ENCODE measurements at places on chromosomes 4 and X. TPM values are rescaled to one million over a fixed set of nuclear protein-coding genes. Genes with fewer than 3 reads are reported as not detected.

DNA sequence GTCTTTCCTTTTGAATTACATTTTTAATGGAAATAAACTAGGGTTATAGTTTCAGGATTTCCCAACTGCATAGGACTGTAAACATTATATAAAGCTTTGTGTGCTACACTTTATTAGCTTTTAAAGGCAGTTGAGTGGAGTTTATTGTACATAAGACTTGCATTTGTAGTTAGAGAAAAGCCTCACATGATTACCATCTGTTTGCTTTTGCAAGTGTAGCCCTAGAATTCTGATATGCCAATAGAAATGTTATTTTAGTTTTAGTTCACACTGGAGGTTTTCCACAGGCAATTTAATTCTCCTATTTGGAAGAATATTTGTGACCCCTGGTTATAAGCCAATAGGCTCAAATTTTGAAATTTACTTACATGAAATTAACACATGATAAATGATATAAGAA is 41.3 kb upstream of the ANK2 start:
- no peak for DNase-seq

GRCh38 chr4:111360906-111361305 is 738.0 kb upstream of the PITX2 start:
- no peak for DNase-seq

DNA sequence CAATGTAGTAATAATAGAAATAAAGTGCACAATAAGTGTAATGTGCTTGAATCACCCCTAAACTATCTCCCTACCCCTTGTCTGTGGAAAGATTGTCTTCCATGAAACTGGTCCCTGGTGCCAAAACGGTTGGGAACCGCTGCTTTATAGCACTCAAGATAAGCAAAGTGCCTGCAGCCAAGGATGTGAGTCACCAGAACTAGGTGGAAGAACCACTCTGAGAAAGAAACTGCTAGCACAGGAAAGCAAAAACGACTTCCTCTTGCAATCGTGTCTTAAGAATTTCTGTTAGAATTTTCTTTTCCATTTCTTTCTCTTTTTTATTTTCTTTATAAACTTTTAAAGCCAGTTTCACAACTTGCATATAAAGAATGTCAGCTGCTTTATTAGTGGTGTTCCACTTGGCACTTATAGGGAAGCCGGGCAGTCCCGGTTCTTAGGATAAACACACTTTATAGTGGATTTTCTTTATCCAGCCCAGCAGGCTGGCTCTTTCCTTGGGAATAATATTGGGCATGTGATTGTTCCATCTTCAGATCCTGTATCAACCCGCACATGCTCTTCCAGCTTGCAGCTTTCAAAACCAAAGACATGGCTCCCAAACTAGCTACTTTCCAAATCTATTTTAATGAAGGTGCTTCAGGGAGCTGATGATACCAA is 32.3 kb upstream of the CXCL8 start:
- DNase-seq = peak; percentile 27

- DNase-seq = no peak
These were observed 1235.0 kb upstream of the TENM3 start for GRCh38 chr4:181008164-181008563.

GRCh38 chrX:7134981-7135380 is 12.5 kb upstream of the STS start:
- DNase-seq = no peak

DNA sequence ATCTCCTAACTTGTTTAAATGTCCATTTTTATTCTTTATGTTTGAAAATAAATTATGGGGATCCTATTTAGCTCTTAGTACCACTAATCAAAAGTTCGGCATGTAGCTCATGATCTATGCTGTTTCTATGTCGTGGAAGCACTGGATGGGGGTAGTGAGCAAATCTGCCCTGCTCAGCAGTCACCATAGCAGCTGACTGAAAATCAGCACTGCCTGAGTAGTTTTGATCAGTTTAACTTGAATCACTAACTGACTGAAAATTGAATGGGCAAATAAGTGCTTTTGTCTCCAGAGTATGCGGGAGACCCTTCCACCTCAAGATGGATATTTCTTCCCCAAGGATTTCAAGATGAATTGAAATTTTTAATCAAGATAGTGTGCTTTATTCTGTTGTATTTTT is 27.6 kb downstream of the NUDT6 start:
- no peak for DNase-seq

DNA sequence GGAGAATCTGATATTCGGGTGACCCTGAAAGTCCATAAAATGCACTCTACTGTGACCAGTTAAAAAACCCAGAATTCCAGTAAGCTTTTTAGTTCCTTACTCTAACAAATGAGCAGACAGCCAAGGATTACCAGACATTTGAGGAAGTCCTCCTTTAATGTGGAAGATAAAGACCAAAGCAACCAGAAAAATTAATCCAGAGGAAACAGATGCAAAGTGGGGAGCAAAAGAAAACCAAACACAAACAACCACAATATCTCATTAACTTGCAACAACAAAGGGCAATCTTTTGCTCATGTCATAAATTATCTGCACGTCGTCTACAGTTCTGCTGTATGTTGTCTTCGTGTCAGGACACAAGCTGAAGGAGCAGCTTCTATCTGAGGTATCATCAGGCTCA is 164.4 kb downstream of the PJA1 start:
- DNase-seq = peak; percentile 1

- DNase-seq = no peak
These were observed 55.1 kb downstream of the CPZ start for GRCh38 chr4:8647626-8648025.

- no peak for DNase-seq
These were observed 618 bp upstream of the XK start for GRCh38 chrX:37684973-37685372.

DNA sequence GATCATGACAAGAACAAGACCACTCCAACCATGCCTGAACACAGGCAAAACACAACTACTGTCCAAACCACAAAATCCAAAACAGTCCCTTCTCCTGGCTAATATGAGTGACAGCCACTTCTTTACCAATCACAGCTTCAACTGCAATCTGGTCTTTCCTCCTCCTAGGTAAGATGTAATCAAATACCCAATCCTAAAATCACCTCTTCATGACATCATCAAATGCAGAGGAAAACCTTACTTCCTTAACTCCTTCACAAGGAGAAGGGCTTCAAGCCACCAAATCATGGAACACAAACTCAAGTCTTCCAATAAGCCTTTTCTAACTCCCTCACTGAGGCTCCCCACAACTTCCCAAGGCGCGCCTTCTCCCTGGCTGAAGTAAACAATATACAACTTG is 4.4 kb upstream of the MSL3 start:
- DNase-seq = no peak

DNA sequence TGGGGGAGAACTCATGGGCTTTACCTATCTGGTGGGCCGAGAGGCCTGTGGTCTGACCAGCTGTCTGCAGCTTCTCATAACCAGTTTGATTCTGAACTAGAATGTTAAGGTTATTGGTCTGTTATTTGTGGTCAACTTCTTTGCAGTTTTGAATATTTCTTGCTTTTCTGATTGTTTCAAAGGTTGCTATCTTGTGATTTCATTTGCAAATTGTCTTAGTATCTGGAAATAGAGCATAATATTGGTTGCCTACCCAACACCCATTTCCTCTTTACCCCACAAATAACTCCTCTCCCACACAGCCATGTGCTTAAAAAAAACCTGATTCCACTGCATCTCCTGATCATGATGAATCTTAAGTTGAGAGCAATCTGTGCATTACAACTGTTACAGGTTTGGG is 39.1 kb upstream of the BMP2K start:
- no peak for DNase-seq

DNA sequence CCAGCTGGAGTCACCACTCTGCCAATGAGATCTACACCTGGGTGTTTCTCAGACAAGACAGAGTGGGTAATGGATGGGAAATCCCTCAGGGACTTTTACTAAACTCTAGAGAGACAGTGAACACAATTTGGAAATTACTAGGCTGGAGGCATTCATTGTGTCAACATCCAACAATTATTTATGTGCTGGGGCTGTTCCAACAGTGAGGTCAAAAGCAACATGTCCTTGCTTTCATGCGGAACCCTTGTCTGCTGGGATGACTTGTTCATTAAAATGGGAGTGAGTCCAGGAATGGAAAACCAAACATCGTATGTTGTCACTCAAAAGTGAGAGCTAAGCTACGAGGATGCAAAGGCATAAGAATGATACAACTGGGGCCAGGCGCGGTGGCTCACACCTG is 54.0 kb downstream of the DRD5 start:
- no peak for DNase-seq

GPRASP2 gene
- total RNA-seq = 13.4 TPM

RPL39 gene
- total RNA-seq = 917 TPM

VCX3B gene
- not detected for total RNA-seq

Measured in mucosa of gallbladder (tissue), 1 donor.